ENCODE measurements at places on chromosomes 7 and 10.

DNA sequence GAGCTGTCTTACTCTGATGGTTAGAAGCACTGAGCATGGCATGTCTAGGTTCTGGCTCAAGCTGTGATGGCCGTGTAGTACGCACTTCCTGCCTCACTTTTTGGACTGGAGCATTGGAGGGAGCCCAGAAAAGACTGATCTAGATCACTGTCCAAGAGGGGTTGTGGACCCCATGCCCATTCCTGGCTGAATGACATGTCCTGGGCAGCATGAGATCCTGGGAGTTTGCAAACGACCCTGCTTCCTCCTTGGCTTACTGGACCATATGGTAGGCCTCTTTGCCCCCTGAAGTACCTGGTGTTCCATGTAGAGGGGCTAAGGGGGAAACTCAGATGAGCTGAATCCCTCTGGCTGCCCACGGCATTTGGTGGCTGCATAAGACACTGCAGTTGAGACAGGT, 36.7 kb downstream of the ARHGAP22 start:
- DNase-seq: no peak

DNA sequence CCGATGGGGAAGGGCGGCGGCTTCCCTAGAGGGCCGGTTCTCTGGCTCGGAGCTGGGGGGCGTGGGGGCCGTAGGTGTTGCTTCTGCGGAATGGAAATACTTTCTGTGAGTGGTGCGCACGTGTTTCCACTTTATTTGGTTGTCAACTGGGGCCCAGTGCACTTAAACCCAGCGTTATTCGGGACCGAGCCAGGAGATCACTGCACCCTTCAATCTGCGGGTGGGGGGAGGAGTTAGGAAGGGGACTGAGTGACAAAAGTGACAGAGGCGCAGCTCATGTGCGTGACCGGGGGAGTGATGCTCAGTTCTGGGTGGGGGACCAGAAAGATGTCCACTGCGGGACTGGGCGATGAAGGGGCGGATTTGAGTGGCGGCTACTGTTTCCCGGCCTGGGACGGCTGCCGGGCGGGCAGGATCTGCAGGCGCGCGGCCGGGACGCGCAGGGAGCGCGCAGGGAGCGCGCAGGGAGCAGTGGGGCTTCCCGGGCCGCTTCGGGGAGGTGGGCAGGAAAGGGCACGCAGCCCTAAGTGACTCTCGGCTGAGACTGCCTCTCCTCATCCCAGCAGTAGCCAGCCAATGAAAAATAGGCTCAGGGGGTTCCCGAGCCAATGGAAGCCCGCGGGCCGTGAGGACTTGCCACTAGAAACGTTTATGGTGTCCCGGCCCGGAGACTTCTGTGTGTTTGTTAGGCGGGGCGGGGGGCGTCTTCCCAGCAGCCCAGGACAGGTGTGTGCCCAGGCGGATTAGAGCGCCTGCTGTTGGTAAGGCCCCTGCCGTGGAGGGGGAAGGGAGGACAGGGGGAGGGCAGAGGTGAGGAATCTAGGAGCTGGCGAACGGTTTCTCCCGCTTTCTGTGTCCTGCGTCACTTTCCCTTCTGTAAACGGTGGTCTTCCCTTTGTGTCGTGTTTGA, 54.3 kb upstream of the KDM7A start:
- DNase-seq: no peak

DNA sequence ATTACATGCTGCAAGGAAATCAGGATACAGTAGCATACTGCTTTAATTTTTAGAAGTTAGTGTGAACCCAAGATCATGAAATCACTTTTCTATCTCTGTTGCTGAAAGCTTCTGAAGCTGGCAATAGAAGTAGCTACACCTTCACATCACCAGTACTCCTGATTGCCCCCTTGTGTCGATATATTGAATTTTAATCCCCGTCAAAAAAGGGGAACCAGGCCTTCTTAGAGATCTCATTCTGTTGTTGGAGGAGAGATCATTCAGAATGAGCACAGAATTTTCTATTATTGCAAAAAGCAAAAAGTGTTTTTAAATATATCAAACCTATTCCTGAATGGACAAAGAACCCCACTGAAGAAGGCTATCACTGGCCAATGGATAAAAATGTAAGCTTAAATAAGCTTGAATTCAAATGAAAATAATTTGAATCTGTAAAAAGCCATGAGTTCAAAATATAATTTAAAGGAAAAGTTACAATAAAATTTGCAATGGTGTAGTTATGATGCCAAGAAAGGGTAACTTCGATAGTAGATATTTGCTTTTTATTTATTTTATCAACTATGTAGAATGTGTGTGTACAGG, 39.7 kb upstream of the TEX47 start:
- no peak for DNase-seq

GRCh38 chr10:11234857-11235531, 217.3 kb downstream of the CELF2 start:
- DNase-seq: no peak

GRCh38 chr10:60290558-60290957, 99.1 kb downstream of the ANK3 start:
- DNase-seq: no peak

GRCh38 chr10:113569576-113569975, 16.7 kb downstream of the HABP2 start:
- DNase-seq: no peak

DNA sequence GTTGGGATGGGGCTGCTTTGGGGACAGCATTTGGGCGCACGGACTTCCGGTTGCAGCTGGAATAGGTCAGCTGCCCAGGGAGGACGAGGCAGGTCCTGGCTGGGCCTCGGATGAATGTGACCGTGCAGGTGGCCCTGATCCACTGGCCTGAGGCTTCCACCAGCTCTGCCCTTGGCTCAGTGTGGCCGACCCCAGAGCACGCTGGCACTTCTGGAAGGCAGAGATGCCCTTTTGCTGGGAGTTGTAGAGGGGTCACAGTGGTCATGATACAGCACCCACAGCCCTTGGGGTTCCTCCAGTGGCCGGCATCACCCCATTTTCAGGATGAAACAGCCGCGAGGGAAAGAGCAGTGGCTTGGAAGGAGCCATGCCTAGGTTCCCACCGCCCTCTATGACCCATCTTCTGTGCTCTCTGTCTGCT, 19.0 kb downstream of the ADCY1 start:
- DNase-seq: no peak

DNA sequence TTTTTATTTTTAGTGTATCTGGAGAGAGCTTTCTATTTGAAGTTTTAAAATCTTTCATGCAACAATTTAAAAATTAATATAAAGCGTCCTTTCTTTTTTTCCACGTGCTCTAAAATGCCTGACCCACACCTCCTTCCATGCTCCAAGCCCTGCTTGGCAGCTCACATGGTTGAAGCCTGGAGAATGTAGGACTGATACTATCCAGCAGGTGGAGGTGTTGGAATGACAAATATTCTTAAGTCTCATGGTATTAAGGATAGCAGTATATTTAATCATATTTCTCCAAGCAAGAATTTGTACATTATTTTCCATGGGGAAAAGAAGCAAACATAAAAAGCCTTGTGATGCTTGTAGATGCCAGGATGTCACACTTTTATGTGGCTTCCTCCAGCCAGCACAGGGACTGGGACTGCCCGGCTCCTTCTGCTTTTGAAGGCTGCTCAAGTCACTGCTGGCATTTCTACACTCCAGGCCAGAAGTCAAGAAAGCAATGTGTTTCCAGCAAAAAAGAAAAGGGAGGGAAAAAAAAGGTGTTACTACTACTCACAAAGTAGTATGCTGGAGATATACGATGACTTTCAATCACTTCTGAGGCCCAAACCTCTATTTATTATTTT, 49.7 kb downstream of the BZW2 start:
- no peak for DNase-seq

- DNase-seq: no peak
These were observed 6.2 kb upstream of the CREB3L2 start for GRCh38 chr7:138008019-138008587.

GRCh38 chr10:74244097-74244685, 93.2 kb downstream of the ADK start:
- no peak for DNase-seq

DNA sequence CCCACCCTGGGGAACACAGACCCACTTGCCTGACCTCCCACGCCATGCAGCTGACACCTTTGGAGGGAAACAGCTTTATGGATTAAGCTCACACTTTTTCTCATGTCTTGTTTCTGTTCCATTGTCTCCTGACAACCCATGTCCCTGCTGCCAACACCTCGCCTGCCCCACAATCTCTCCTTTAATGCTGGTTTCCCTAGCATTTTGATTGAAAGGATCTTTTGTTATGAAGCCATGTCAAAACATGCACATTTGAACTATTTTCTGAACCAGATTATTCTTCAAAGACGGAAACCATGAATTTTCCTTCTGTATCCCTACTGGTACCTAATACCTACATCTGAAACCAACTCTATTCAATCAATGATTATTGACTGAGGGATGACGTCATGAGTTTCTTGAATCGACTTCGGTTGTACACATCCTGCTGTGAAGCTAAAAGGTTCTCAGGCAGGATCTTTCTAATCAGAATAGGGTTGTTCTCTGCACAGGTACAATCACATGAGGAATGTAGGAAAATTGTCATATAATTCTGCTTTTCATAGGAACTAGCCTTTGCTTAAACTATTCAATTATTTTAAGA, 106.2 kb upstream of the NEBL start:
- DNase-seq: no peak

- DNase-seq: no peak
These were observed 376.9 kb downstream of the LRRTM3 start for GRCh38 chr10:67302701-67303100.

DNA sequence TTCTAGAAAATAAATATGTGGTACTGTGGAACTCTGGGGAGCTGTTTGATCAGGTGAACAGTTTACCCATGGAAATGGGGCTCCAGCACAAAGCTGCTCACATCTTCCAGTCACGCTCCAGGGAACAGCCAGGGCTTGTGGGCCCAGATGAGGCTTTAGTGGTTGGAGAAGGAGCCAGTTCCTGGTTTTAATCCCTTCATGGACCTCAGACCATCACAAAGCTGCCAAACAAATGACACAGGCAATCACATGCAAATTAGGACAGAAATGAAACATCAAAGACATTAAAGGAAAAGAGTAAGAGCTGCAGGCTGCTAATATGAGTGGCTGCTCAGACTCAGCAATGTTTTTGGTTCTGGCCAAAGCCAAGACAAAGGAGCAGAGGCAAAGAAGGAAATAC, 2.2 kb upstream of the ATP6V0E2 start:
- no peak for DNase-seq

- no peak for DNase-seq
These were observed 58.3 kb downstream of the INPP5A start for GRCh38 chr10:132595854-132596253.

Measured in GM18507 (cell line).